ENCODE measurements at places on chromosomes 7 and 10.

- DNase-seq, result no peak
Measured at GRCh38 chr7:66869660-66870450, 51.2 kb upstream of the TMEM248 start.

DNA sequence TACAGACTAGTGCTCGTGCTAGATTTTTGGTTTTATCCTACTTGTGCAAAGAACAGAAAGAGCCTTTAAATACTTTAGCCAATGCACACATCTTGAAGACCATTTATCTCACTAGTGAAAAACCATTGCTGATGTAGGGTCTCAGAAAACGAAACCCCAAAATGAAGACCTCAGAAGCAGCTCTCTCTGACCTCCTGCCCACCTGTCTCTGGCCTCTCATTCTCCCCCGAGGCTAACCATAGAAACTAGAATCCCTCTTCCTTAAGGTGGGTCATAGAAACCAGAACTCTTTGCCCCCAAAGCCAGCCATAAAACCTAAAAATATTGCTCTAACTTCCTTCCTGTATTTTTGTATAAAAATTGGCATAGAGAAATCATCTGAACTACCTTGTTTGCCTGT is 112.2 kb downstream of the KIF20B start:
- no peak for DNase-seq

GRCh38 chr10:117360994-117361667 is 14.1 kb downstream of the PDZD8 start:
- DNase-seq, result no peak

- DNase-seq, result no peak
Measured at GRCh38 chr10:52578871-52579405, 193.6 kb downstream of the MBL2 start.

- no peak for DNase-seq
Measured at GRCh38 chr10:118308664-118309063, 33.5 kb downstream of the FAM204A start.

DNA sequence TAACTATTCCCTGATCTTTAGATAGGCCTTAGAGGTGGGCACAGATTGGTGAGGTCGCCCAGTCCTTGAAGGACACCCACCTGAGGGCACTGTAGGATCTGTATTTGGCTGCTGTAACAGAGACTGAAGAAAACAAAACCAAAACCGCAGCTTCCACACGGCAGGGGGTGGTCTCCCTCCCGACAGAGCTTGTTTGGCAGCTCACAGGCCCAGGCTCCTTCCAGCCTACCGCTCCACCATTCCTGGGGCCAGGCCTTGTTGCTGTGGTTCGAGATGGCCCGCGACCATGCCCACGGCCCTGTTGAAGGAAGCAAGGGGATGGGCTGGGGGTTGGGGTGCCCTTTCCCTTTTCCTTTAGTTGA is 30.4 kb downstream of the ZNF783 start:
- DNase-seq, result no peak

GRCh38 chr10:96244354-96244753 is 27.0 kb downstream of the BLNK start:
- DNase-seq, result no peak

DNA sequence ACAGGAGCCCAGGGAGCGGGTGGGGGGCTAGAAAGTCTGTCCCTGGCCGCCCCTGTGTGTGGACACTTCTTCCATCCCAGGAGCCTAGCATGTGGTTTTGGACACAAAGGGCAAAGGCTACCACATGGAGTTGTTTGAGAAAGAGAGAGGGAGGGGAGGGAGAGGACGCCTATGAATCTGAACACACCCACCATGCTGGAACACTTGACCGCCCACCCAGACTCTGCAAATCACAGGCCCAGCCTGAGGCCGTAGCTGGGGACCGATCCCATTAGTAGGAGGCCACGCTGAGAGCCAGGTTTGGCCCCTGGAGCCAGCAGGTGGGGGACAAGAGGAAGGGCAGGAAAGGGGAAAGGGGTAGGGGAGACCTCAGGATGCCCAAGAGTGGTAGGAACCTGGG is 39.6 kb downstream of the ADAMTS14 start:
- DNase-seq, result no peak

DNA sequence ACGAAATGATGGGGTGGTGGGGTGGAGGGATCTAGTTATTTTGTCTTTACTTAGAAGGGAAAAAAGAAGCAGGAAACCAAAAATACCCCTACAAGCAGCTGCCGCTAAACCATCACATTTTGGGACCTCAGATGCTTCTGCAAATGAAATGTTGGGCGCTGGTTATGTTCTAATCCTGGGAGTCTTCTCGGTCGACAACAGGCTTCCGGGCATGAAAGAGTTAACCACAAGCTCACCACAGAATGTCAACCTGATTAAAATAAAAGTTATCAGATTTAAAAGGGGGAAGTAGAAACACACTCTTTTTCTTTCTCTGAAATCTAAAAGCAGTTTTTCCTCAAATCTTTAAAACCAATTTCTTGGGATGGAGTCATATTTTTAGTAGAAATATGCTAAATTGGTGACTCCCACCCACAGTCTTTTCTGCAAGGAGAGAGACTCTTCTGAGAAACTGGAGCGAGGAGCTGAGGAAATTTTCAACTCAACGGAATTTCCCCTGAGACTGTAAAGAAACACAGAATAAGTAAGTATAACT is 16.8 kb downstream of the IL2RA start:
- no peak for DNase-seq

- no peak for DNase-seq
Measured at GRCh38 chr10:26931223-26931622, 70.5 kb upstream of the ABI1 start.

- no peak for DNase-seq
Measured at GRCh38 chr10:10662716-10663408, 354.8 kb upstream of the CELF2 start.

Measured in stimulated activated CD4-positive, alpha-beta T cell treated with anti-CD3 and anti-CD28 coated beads, Interleukin-4, amount 100 ng/mL, for 1 hour (primary cell).